ENCODE measurements at places on chromosomes 4 and X. TPM values are rescaled to one million over a fixed set of nuclear protein-coding genes. Genes with fewer than 3 reads are reported as not detected.

The APELA gene
- not detected for total RNA-seq

The CT45A1 gene
- not detected for total RNA-seq

The GIMD1 gene
- total RNA-seq, result not detected

The BMX gene
- not detected for total RNA-seq

The ZNF630 gene
- total RNA-seq, result 3.6 TPM

The UNC5C gene
- not detected for total RNA-seq

The YY2 gene
- 0.68 TPM for total RNA-seq

Data from nasal cavity respiratory epithelium epithelial cell of viscerocranial mucosa (primary cell).